Activated effector memory CD4-positive, alpha-beta T cell treated with Interleukin-2 at 50 U/mL for 16 hours (primary cell): ENCODE measurements at places on chromosomes 11 and 22.

DNA sequence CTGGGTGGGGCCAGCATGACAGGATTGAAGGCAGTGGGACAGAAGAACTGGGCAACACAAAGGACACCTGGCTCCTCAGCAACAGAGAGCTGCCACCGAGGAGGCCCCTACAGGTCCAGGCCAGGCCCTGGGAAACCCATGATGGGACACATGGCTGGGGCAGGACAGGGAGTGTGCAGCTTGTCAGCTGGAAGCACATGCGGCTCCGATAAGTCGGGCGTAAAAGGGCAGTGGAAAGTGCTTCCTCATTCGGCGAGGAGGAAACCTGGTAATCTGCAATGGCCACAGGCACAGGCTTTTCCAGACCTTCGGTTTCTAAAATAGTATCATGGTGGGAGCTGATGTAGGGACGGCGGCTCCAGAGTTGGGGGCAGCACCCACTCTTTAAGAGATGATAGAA is 16.5 kb downstream of the GNAZ start:
- DNase-seq: no peak

- DNase-seq: peak; percentile 27
Observed at GRCh38 chr22:45318558-45319323, 9.0 kb downstream of the FAM118A start.

DNA sequence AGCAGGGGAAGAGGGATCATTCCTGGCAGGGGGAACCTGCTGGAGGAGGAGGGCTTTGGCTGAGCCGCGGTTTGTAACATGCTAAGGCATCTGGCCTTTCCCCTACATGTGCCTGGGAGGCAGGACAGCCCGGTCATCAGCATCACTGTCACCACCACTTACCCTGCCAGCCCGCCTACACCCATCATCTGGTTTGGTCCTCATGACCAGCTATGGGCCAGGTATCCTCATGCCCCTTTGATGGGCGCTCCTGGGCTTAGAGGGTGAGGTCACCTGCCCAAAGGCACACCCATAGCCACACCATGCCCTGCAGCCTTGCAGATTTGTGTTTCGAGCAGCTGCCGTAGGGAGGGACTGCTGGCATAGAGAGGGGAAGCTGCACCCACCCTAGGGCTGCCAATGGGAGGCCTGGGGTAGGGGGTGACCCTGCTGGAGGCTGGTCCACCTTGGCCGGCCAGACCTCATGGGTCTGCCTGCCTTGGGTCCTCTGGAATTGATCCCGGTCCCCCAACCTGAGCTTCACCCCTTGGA is 2.6 kb downstream of the MRGPRF start:
- DNase-seq: no peak

DNA sequence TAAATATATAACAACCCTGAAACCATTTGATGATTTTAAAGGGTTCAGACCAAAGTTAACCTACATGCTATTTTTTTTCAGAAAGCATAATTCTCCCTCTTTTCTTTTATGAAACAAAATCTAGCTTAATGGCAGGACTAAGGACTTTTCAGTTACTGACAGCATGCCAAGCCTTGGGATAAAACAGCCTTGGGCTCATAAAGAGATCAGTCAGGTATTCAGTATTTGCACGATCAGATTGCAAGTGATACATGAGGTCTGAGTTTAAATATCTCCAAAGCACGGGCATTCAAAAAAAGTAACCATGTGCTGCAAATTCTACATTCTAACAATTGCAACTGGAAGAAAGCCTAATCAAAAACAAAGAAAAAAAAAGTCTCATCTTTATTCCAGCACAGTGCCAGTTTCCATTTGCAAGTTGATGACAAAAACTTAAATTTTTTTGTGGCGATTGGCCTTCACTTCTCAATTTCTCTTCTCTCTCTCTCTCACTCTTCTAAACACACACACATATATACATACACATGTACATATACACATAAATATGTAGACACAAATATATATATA is 60.1 kb downstream of the CTSC start:
- no peak for DNase-seq

- no peak for DNase-seq
Observed at GRCh38 chr11:90220391-90220790, 2.5 kb downstream of the CHORDC1 start.

DNA sequence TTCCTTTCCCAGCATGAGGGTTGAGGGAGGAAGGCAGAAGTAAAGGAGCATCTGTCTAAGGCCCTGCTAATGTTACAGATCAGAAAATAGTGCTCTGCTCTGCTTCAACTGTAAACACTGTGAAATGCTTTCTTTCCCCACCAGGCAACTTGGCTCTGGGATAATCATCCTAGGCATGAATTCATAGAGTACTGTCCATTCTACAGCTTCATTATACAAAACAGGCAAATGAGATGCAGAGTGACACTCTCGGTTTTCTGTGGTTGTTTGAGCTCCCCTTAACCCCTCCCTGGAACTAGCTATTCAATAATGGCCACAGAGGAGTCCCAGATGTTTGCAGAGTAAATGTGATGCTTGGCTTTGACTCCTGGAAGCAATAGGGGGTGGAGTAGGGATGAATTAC is 184.3 kb upstream of the CTSC start:
- no peak for DNase-seq

- peak; percentile 62 for DNase-seq
Observed at GRCh38 chr22:37498289-37498909, 12.2 kb upstream of the MFNG start.

DNA sequence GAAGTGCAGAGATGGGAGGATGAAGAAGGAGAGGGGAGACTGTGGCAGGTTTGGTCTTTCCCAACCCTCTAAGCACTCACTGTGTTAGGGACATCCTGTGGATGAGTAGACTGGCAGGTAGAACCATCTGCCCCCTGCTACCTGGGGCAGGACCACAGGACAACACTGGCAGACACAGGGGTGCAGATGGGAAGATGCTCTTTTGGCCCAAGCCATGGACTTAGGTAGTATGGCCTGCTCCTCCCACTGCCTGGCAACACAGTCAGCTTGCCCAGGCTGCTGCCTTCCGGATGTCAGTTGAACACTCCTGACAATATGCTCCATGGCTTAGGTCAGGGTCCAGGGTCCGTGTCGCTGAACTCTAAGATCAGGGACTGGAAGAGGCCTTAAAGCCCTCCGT is 140.7 kb upstream of the NAV2 start:
- DNase-seq: no peak

DNA sequence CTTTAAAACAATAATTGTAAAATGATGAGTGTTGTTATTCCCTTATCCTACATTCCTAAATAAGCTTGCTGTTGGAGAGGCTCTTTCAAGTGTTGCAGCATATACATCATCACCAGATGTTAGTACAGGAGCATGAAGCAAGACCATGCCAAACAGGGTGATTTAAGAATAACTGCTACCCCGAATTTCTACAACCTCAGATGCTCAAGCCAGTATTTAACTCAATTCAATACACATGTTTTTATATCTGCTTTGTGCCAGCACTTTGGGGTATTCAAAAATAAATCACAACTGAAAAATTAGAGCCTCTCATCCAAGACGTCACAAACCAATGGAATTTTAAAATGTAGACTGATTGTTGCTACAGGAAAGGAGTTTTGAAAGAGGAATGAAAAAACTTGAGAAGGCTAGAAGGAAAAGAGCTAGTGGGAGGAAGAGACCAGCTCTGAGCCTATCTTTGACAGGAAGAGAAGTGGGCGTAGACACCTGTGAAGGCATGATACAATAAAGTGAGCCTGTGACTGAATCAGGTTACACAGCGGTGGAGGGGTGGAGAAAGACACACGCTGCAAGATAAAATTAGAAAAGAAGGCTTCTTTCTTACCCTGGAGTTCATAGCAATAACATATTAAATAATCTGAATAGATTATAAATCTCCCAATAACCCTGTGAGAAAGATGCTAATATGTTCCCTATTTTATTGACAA is 95.8 kb downstream of the DLG2 start:
- DNase-seq: no peak

GRCh38 chr11:95500466-95500865 is 269.5 kb upstream of the SESN3 start:
- no peak for DNase-seq

- DNase-seq: no peak
Observed at GRCh38 chr11:47918370-47918690, 62.0 kb upstream of the PTPRJ start.

DNA sequence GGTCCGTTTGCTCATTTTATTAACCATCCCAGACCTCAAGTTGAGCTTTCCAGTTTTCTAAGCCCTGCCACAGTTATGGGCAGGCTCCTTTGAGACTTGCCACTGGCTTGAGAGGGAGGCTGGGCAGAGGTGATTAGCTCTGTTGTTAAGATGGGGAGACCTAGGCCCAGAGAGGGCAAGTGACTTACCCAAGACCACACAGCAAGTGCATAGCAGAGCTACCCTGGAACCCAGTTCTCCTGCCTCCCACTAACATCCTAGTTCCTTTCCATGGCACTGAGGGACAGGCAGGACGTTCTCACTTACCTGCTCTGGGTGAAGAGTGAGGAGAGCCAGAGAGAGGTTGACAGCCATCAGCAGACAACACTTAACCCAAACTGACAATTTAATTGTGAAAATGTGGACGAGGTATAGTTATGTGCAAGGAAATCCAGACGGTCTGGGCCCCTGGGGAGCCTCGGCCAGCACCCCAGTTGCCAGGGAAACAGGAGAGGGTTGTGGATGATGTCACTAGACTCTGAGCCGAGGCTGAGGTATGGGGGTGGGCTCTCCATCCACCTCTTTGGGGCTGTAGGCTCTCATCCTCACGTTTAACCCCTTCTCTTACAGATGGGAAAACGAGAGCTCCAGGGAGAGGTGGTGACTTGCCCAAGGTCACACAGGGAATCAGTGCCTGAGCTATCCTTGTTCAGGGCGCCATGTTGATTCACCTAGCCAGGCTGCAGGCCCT is 12.3 kb upstream of the WNT11 start:
- DNase-seq: no peak

DNA sequence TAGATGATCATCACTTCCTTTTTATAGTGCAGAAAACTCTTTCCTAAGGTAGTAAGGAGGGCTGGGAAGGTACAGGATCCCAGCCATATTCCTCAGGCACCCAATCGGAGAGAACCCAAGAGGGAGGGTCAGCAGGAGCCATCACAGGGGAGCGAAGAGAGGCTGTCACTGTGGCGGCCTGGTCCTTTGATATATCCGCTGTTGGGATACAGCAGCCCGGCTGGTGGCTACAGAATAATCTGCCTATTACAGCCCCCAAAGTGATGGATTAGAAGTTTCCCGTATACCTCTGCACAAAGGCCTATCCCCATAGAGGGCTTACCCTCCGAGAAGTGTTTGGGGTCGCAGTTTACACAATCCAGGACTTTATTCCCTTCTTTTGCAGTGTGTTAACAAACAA is 48.5 kb downstream of the OR4D9 start:
- no peak for DNase-seq

- DNase-seq: no peak
Observed at GRCh38 chr11:14668731-14669301, 25.2 kb downstream of the PDE3B start.

- DNase-seq: no peak
Observed at GRCh38 chr11:65425971-65426838, 3.6 kb downstream of the NEAT1 start.

- no peak for DNase-seq
Observed at GRCh38 chr11:75583718-75584658, 21.9 kb downstream of the SERPINH1 start.

- DNase-seq: no peak
Observed at GRCh38 chr11:118715245-118715831, 35.9 kb upstream of the TREH start.

DNA sequence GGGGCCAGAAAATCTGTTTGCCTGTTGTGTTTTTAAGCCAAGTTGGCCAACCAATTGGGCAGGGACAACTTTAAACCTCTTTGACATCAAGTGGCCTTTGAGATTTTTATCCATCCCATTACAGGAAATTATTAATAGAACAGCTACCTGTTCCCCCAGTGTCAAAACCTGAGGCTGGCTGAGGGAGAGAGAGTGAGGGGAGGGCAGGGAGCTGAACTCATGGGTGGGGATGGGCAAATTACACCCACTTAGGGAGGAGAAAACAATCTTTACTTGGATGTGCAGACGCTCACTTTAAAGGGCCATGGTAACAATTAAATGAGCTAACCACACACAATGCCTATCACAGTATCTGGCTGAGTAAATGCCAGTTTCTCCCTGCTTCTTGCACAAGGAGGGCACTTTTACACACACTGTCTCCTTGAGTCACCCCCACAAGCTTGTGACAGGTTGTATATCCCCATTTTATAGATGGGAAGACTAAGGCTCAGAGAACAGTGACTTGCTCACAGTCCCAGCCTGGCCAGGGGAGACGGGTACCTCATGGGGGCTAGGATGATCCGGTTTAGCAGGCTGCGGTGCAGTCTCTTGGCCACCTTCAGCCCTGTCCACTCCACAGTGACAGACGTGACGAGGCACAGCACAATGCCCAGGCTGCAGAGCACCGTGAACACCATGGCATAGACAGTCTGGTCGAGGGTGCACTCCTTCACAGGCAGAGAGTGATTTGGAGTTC is 17.8 kb upstream of the KCNJ11 start:
- DNase-seq: no peak

DNA sequence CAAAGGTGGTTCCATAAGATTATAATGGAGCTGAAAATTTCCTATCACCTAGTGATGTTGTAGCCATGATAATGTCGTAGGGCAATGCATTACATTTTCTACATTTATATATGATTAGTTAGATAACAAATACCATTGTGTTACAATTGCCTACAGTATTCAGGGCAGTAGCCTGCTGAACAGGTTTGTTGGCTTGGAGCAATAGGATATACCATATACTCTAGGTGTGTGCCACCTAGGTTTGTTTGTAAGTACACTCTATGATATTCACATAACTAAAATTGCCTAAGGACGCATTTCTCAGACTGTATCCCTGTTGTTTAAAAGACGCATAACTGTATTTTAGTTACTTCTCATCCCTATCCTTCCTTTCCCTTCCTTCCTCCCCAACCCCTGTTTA is 13.6 kb downstream of the PLEKHB1 start:
- no peak for DNase-seq

GRCh38 chr11:19403196-19403895 is 162.6 kb upstream of the E2F8 start:
- no peak for DNase-seq

- DNase-seq: no peak
Observed at GRCh38 chr11:36389811-36390210, 93.7 kb downstream of the PRR5L start.

GRCh38 chr22:36506637-36507517 is at the start of gene FOXRED2:
Gene FOXRED2 (minus strand): TSS chr22:36507040. CDS start chr22:36506422, 618 bp downstream.
- peak; percentile 85 for DNase-seq

- DNase-seq: no peak
Observed at GRCh38 chr11:70826541-70827335, 425.6 kb downstream of the SHANK2 start.
